Activated naive CD4-positive, alpha-beta T cell treated with anti-CD3 and anti-CD28 coated beads, Interleukin-2, amount 50 U/mL, for 16 hours (primary cell): ENCODE measurements at places on chromosomes 7 and 10.

GRCh38 chr10:32937911-32938424, 20.1 kb downstream of the ITGB1 start:
- DNase-seq: no peak

DNA sequence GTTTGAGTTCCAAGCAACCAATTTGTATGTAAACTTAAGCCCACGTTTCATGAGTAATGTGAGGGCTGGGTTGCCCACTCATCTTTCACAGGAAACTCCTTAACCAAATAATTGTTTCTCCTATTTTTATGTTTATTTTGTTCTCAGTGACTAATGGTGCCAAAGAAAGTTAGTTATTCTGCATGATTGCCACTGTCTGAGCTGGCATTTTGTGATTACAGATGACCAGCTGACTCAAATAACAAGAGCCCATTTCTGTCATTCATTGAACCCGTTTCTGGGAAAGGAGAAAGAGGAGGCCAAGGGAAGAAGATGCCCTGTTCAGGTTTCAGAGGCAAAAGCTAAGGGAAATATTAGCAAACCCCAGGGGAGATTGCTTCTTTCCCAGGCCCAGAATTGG, 186.9 kb upstream of the MYO3A start:
- no peak for DNase-seq

GRCh38 chr10:17175551-17175950, 25.9 kb downstream of the TRDMT1 start:
- DNase-seq: no peak

- no peak for DNase-seq
Observed at GRCh38 chr7:48389977-48390376, 218.7 kb downstream of the ABCA13 start.

- no peak for DNase-seq
Observed at GRCh38 chr7:35727571-35727970, 32.6 kb upstream of the HERPUD2 start.

DNA sequence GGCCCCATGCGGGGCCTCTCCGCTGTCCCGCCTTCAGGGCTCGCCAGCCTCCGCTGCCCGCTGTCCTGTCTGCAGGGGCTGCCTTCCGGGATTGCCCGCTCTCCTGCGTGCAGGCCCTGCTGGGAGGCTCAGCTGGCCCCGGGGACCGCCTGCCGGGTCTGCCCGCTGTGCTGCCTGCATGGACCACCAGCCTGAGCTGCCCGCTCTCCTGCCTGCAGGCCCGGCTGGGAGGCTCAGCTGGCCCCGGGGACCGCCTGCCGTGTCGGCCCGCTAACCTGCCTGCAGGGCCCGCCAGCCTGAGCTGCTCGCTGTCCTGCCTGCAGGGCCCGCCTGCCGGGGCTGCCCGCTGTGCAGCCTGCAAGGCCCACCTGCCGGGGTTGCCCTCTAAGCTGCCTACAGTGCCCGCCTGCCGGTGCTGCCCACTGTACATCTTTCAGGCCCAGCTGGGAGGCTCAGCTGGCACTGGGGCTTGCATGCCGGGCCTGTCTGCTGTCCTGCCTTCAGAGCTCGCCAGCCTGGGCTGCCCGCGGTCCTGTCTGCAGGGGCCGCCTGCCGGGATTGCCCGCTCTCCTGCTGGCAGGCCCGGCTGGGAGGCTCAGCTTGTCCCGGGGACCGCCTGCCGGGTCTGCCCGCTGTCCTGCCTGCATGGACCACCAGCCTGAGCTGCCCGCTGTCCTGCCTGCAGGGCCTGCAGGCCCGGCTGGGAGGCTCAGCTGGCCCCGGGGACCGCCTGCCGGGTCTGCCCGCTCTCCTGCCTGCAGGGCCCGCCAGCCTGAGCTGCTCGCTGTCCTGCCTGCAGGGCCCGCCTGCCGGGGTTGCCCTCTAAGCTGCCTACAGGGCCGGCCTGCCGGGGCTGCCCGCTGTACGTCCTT, 165.1 kb downstream of the GLRX3 start:
- peak; percentile 73 for DNase-seq

DNA sequence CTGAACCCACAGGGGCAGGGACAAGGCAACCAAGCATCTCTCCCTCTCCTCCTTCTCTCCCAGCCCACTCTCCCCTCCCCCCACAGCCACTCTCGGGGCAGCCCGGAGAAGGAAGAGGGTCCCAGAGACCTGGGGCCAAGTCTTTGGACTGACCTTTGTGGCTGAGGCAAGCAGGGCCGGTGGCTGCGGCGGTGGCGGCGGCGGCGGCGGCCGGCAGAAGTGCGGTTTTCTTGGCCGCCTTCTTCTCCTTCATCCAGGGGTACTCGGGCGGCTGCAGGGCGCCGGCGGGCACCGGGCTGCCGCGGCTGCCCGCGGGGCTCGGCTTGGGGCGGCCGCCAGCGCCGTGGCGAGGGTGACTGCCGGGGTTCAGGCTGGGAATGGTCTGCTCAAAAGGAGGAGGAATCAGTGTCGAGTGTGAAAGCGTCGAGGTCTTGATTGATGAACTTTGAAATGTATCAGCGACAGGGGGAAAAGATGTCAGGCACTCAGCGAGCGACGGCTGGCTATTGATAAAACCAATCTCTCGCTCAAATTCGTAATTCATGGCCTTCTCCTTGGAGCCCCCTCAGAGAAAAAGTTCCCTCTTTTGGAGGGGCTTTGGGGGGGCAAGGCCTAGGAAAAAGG, 414 bp downstream of the HOXA2 start:
- DNase-seq: no peak

GRCh38 chr10:116160271-116160670, 112.7 kb downstream of the GFRA1 start:
- DNase-seq: no peak

DNA sequence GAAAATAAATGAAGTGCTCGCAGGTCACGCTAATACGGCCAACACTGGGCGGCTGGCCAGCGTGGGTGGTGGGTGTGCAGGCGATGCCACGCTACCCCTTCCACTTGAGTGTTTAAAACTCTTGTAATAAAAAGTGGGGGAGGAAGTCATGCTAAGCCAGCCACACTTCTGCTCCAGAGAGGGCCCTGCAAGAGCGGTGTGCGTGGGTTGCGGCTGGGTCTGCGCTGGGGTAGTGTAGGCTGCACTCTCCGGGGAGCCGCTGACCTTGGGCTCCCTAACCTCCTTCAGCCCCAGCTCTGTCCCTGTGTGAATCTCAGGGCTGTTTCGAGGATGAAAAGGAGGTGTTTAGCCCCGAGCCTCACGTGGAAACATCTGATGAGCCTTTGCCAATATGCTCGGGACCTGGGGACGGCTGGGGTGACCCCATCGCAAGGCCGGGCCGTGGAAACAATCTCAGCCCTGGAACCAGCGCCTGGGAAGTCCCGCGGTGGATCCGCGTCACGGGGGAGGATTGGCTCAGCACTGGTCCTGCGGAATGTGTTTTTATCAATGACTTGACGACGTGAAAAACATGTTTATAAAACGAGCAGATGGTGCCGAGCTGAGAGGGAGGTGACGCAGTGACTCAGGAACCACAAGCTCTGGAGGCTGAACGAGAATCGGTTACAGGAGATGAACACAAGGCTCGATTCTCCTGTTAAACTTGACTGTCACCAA, 278.5 kb downstream of the DNAJB6 start:
- DNase-seq: no peak

GRCh38 chr7:112076324-112076723, 129.9 kb downstream of the DOCK4 start:
- no peak for DNase-seq

DNA sequence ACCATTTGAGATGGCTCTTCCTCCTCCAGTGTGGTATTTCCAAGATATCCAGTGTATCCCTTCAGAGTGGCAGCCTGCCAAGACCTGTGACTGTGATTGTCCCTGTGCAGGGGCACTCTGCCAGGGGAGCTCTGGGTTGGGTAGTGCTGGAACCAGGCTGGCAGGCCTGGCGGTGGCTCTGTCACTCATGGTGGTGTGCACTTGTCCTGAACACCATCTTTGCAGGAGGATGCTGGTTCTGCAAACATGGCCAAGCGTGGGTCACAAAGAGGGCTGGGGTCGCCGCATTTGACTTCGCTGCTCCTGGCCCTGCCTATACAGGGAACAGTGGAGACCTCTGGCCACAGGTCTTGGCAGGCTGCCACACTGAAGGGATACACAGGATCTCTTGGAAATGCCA, 205.2 kb downstream of the PRPF18 start:
- no peak for DNase-seq

DNA sequence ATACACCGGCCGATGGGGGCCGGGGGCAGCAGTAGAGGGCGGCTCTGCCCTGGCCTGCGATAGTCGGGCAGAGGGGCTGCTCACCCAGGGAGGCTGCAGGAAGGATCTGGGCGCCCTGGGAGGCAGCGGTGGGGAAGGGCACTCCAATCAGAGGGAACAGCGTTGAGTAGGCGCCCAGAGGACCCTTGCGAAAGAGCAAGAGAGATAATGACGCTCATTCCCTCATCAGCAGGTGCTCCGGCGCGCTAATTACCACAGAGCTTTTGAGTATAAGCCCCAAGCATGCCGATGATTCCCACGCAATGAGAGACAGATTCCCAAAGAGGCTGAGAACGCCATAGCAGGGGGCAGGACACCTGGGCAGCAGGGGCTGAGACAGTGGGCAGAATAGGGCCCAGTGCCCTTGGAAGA, 215.3 kb downstream of the MAD1L1 start:
- DNase-seq: peak; percentile 2

GRCh38 chr7:214410-215212, 22.2 kb downstream of the FAM20C start:
- no peak for DNase-seq

GRCh38 chr7:13293264-13294002, 606.0 kb downstream of the ARL4A start:
- no peak for DNase-seq

DNA sequence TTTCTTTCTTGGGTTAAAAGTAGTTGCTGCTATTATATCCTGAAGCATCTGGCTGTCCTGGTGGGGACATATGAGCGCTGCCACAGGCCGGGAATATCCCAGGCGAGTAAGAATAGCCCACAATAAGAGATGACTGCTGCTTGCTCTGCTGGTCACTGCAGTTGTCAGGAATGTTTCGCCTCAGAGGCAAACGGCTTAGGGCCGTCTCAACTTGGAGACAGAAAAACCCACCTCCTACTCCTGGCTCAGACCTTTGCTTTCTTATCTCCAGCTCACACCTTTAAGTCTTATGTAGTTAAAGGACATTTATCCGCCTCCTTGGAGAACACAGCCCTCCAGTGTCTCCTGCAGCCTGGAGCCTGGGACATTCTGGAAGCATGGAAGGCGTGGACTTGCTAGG, at the start of gene GJD4:
GJD4 (plus strand) TSS at position 151 of the 400 bp plus-strand sequence; CDS start at position 378, 227 bp downstream.
- DNase-seq: no peak

DNA sequence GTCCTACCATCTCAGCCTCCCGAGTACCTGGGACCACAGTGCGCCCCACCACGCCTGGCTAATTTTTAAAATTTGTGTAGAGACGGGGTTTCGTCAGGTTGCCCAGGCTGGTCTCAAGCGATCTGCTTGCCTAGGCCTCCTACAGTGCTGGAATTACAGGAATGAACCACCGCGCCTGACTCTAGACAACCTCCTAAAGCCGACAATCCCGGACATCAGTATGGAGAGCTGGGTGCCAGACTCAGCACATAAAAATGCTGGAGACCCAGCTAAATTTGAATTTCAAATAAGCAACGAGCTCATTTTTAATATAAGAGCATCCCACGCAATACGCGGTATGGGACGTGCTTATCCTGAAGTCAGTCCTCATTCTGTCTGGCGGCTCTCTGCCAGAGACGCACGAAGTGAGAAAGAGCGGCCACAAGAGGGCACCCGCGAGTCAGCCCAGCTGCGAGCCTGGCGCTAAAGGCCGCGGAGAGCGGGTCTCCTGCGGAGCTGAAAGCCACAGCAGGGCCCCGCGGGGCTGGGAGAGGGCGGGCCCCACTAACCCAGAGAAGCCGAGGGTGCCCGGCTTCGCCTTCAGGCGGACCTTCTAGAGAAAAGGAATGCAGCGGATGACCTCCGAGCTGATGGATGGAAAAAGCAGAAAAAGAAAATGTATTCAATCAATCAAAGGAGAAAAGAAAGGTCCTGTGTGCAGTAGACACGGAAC, 7.0 kb downstream of the CALY start:
- DNase-seq: peak; percentile 88

DNA sequence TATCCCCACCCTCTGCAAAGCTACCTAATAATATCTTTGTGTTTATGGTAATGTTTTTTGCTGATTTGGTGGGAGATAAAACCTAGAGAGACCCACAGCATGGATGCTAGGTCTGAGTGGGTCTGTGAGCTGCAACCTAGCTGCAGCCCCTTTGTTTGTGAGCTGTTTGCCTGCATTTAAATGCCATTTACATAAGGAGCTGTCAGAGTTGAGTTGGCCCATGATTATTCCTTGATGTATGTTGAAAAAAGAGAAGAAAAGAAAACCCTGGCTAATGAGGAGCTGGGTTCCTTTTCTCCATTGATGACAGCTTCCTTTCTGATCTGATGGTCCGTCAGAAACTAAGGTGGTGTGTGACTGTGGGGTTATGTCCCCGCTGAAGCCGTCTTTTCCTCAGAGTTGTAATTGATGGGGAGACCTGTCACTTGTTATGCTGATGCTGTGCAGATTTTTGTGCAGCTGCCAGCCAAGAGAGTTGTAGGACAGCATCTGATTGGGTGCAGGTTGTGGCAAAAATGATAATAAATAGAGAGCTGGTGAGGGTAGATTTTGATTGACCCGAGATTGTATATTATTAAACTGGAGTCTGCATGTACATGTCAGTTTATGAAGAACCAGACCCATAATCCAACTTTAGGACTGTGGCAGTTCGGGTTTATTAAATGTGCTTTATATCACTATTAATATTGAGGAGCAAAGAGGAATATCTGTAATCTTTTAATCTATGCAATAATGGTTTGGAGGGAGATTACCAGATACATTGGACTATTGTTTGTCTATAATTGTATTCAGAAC, 219.8 kb downstream of the AUTS2 start:
- no peak for DNase-seq

GRCh38 chr7:97006055-97006815, 882 bp downstream of the DLX6 start:
- DNase-seq: peak; percentile 32

DNA sequence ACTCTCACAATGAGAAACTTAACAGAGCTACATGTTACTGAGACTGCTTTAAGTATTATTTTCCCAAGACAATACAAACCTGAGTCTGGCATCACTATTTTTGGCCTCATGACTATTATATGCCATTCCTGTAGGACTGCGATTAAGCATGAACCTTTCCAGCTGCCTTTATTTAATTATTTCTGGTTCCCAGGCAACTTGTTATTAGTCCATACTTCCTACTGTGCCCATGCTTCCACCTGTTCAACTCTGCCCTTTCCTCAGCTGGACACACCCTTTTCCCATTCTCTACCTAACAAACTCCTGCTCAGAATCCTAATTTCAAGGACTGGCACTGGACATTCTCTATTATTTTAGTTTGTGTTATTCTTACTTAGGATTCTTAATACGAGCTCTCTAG, 8.1 kb upstream of the CROT start:
- no peak for DNase-seq

GRCh38 chr10:126491476-126491875, 103.2 kb upstream of the ADAM12 start:
- no peak for DNase-seq

- DNase-seq: no peak
Observed at GRCh38 chr7:21365866-21366624, 61.8 kb upstream of the SP4 start.
